ENCODE measurements at places on chromosomes 11 and 22.
A peak's percentile ranks its signal among the peaks of the same experiment; 100 is the strongest.

DNA sequence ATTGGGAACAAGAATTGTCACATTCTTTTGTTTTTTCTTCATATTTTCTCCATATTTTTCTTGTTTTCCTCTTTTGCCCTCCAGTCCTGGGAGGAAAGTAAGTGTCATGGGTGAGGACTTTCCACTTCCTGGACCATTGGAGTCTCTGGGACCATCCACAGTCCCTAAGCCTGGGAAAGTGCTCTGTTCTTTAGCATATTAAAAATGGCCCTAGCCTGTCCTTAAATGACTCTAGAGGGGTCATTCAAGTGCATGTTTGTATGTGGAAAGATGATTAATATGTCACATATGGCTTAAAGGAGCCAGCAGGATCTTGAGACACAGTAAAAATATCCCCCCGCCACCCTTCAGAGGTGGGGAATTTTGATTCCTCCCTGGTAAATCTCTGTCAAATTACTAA, 20.1 kb upstream of the SCGB1D1 start:
- DNase-seq: no peak

DNA sequence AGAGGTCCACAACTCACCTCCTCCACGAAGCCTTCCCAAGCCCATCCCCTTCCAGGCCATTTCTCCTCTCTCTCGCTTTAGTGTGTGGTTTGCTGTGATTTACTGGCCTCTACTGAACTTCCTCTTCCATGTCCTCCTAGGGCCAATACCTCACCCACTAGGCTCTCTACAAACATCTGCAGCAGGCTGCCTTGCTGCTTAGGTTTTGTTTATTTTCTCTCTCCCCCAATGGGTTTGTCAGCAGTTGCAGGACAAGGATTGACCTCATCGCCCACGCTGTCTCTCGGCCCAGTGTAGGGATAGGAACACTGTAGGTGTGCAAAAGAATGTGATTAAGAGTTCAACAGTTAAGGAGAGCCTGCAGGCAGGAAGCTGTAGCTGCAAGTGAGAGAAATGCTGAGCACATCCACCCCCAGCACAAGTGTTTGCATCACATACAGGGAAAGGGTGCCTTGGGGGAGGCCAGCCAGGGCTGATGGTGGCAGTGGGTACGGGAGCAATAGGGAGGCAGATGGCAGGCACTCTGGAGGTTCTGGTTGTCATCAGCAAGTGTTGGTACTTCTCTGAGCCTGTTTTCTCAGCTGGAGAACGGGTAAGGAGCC, 1.4 kb downstream of the PC start:
- peak; percentile 20 for DNase-seq

DNA sequence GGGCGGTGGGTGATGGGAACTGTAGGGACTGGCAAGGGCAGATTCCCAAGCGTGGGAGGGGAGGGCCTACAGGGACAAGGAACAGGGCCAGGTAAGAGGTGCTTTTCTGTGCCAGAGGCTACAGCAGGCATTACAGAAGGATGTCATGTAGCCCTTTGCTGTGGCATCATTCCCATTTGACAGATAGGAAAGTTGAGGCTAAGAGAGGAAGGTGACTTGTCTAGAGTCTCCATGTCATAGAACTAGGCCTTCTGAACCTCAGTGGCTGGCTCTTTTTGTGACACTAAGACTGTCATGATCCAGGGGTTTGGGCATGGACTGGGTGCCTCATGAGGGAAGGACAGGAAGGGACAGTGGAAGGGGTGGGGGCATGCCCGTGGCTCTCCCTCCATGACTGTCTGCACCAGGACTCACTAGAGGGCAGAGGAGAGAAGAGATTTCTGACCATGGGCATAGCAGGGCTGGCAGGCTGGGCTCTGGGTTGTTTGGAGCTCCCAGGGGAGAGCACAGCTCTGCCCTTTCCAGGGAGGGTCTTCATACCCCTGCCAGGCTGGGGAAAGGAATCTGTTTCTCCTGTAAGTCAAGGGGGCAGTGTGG, 3.2 kb downstream of the MMP11 start:
- DNase-seq: no peak

DNA sequence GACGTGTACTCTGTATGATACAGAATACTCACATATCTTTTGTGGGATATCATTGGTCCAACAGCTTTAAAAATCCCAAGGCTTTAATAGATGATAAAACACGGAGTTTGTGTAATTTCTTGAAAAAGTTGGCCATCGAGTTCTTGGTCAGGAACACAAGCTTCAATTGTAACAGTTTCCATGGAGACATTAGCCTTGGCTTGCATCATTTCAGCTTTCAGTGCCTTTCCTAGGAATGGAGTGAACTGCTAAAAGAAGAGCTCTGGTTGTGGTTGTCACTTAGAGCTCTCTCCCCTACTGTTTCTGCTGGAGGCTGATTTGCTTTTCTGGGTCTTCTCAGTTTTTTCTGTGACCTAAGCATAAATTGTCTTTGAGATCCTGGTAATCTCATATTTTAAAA, 14.2 kb downstream of the BMAL1 start:
- no peak for DNase-seq

- DNase-seq: no peak
Measured at GRCh38 chr11:32215157-32215556, 124.3 kb downstream of the RCN1 start.
